ENCODE measurements at places on chromosomes 5 and 9. TPM values are rescaled to one million over a fixed set of nuclear protein-coding genes. Genes with fewer than 3 reads are reported as not detected.

DNA sequence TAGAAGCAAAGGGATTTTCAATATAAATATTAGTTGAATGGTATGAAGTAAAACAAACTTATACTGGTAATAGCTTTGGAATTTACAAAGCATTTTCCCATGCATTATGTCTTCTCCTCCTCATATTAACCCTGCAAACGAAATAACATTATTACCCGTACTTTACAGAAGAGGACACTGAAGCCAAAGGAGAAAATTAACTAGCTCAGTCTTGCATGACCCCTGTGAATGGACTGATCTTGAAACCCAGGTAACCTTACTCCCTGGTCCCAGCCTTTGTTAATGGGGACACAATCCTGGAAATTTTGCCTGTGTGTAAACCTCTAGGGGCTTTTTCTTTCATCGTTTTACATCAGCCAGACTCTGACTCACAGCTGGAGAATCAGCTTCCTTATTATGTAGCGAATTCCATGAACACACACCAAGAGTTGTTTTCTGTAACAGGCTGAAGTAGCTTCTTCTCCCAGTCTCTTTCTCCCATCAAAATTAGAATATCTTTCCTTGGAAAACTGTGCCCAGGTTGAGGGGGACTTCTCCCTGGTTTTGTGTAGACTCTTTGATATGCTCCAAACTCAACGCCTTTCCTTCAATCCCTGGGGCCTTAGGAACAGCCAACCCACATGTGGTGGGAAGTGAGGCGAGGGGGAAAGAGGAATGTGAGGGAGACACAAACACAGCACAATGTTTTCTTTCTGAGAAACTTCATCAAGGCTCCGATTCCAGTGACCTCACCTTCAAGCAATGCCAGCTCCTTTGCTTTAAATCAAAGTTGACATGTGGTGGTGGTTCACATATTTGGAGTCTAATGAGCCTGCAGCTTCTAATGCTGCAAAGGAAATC lies 480.9 kb upstream of the PAPPA start:
- peak; percentile 94 for DNase-seq

GRCh38 chr5:151471276-151471675 lies 23.9 kb downstream of the SLC36A1 start:
- DNase-seq: no peak

- no peak for DNase-seq
These were observed 96.7 kb upstream of the SMIM23 start for GRCh38 chr5:171688696-171689495.

DNA sequence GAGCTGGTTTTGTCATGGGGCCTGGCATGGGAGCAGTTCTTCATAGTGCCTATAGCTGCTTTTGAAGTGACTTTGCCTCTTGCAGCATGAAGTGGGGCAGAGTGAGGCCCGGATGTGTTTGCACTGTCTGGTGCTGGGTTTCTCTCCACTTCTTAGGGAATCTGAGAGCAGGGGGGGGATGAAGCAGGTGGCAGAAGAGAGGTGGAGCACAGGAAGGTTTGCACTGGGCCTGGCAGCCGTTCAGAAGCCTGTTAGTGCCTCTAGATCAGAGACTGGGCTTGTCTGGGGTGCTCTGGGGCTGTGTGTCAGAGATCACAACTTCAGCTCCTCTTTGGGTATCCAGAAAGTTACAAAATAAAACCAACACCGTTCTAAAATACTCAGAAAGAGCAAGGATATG lies 18.4 kb downstream of the USP20 start:
- no peak for DNase-seq

GRCh38 chr5:16049761-16050160 lies 129.8 kb downstream of the MARCHF11 start:
- no peak for DNase-seq

DNA sequence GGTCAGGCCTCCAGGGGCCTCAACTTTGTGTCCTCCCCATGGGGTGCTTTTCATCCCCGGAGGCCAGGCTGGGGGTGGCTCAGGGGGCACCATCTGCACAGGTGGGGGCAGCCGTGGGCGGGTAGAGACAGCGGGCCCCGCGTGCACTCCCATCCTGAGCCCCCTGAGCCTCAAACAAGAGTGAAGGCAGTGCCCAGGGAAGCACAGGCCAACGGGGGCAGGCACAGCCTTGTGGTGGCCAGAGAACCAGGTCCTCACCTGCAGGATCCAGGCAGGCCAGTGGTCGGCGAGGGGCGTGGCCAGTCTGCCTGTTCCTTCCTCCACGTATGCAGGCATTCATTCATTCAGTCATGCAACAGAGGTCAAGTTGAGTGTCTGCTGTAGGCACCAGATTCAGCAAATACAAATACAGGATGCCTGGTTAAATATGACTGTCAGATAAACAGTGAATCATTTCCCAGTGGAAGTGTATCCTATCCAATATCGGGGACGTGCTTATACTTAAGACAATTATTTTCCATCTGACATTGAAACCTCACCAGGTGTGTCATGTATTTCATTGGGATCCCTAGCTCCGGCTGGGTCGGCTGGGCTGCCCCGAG lies 22.3 kb downstream of the KCNT1 start:
- no peak for DNase-seq

DNA sequence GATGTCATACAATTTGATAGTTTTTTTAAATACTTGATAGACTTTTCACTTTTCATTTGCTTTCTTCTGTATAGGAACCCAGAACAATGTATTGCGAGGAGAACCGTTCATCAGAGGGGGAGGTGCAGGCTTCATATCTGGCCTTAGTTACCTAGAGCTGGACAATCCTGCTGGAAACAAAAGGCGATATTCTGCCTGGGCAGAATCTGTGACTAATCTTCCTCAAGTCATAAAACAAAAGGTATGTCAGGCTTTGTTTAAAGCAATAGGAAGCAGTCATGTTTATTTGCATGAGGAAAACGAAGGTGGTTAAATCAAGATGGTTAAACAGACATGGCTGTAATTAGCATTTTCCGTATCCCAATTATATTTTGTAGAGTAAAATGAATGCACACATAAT lies 46.0 kb downstream of the C7 start:
- DNase-seq: no peak

DNA sequence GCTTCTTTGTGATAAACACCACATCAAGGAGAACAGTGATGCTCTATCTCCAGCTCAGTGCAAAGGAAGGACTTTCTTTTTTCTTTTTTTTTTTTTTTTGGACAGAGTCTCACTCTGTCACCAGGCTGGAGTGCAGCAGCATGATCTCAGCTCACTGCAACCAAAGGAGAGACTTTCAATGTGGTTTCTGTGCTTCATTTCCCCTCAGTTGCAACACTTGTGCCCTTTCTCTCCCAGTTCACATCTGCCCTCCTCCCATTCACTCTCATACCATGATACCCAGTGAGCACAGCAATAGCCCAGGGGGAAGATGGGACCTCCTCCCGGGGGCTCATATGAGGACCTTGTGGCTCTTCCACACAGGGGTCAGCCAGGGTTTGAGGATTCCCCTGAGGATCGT lies 110.0 kb downstream of the MTRR start:
- no peak for DNase-seq

DNA sequence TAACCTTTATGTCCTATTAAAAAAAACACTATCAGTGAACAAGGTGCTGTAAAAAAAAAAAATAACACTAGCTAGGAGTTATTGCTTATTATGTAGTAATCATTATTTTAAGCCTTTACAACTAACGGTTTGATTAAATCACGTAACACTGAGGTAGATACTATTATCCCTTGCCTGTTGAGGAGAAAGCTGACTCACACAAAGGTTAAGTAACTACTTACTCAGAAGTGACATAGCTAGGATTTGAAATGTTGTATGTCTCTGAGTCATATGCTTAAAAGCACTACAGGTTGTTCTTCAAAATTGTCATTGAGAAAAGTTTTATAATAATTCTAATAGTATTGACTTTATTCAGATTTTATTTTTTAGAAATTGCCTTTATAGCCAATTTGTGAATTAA lies 8.8 kb downstream of the TENT2 start:
- DNase-seq: no peak

DNA sequence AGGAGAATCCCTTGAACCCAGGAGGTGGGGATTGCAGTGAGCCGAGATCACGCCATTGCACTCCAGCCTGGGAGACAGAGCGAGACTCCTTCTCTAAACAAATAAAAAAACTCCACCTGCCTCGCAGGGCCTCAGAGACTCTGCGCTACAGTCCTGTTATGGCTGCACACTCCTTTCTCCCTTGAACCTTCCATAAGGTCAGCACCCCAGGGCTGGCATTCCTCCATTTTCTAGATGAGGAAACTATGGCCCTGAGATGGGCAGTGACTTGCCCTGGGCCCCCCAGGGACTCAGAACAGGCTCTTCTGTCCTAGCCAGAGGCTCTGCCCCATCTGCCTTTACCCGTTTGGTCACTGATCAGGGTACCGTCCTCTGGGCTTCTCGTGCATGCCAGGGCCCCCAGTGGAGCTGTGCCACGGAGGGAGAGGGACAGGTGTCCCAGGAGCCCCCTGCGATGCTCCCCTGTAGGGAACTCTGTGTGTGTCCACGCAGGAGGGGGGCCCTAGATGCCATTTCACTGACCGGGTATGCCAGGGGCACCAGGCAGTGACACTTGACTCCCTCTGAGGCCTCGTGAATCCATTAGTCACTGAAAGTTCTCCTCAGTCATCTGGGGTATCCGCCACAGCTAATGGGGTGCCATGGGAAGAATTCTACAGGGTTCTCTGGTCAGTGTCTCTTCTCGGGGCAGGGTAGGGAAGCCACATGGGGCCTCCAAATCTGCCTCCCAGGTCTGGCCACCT lies 16.2 kb downstream of the RALGDS start:
- DNase-seq: no peak

DNA sequence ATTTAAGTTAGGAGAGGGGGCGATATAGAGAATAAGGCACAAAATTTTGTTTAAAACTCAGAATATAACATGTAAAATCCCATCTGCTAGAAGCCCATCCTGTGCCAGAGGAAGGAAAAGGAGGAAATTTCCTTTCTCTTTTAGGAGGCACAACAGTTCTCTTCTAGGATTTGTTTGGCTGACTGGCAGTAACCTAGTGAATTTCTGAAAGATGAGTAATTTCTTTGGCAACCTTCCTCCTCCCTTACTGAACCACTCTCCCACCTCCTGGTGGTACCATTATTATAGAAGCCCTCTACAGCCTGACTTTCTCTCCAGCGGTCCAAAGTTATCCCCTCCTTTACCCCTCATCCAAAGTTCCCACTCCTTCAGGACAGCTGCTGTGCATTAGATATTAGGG lies 18.3 kb downstream of the MOCS2 start:
- peak; percentile 40 for DNase-seq

- DNase-seq: no peak
These were observed 35.4 kb upstream of the AKNA start for GRCh38 chr9:114423181-114423580.

Gene ZNF354C
- total RNA-seq: not detected

Gene DDX41
- 122 TPM for total RNA-seq

Gene ZFP2
- not detected for total RNA-seq

Gene ALDH1A1
- 4.4 TPM for total RNA-seq

Gene SLC30A5
- total RNA-seq: 45.8 TPM

Gene PRR16
- 4.5 TPM for total RNA-seq

Gene PCDHA9
- not detected for total RNA-seq

Gene NUTM2F
- total RNA-seq: not detected

Gene SLC46A2
- total RNA-seq: not detected

Gene CYLC2
- not detected for total RNA-seq

Gene ADRA1B
- total RNA-seq: not detected

Gene VAV2
- 4.5 TPM for total RNA-seq

Gene SHISAL2B
- not detected for total RNA-seq

Data from H4 (cell line).